ENCODE measurements at places on chromosomes 7 and 10.

- DNase-seq: no peak
These were observed 21.6 kb upstream of the FAM180A start for GRCh38 chr7:135770139-135770710.

- DNase-seq: no peak
These were observed at the start of gene PRSS1 for GRCh38 chr7:142749218-142749993. TSS of gene PRSS1 (plus strand) at chr7:142749472. CDS start at chr7:142749485, 13 bp downstream.

DNA sequence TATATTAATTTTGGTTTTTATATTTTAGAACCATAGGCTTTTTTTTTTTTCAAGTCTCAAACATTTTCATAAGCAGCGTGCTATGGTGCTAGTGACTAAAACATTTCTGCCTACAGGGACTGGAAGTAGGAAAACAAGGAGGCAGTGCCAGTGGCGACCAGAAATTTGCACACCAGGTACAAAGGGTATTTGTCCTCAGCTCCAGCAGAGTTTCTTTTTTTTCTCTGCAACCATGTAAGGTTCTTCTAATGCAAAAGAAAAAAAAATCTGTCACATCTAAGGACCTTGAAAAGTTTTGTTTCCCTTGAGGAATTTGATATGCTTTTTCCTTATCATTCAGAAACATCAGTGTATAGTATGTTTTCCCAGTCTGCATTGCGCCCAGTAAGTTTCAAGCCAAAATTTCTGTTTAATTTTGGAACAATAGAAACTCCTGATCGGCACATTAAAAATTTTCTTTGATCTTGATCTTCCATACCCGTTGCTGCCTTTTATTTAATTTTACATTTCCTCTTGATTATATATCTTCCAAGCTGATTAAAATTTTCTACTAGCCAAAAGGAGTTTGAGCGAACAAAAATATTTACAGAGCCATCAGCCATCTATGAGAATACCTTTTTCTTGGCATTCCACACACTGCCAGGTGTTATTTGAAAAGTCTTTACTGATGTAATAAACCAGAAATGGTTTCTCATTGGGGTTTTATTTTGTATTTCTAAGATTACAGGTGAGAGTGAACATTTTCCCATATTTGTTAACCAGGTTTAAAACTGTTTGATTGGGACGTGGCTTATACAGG, 956 bp upstream of the KLHDC10 start:
- DNase-seq: no peak

DNA sequence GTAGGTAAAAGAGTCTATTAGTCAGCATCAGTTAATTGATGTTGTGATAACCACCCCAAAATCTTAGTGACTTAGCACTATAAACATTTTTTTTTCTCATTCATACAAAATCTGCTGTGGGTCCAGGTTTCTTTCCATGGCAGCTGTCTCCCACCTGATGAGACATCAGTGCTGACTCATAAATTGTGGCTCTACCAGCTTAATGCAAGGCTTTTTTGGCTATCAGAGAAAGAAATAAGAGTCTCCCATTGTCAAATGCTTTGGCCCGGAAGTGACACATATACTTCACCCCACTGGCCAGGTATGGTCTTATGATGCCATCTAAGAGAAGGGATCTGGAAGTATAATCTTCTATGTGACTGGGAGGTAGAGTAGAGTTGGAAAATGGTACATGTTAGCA, 14.5 kb downstream of the DNAJB9 start:
- DNase-seq: no peak

- no peak for DNase-seq
These were observed 91.1 kb downstream of the MAD1L1 start for GRCh38 chr7:2141651-2142050.

- DNase-seq: no peak
These were observed 31.5 kb upstream of the CFAP46 start for GRCh38 chr10:132973903-132974241.

DNA sequence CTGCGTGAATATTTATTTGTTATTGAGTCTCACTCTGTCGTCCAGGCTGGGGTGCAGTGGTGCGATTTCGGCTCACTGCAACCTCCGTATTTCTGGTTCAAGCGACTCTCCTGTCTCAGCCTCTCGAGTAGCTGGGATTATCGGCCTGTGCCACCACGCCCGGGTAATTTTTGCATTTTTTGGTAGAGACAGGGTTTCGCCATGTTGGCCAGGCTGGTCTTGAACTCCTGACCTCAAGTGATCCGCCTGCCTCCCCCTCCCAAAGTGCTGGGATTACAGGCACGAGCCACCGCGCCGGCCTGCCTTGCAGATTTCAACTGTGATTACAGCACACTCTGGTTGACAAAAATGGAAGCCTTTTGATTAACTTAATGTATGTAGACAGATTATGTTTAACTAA, 730.0 kb upstream of the VSTM2A start:
- no peak for DNase-seq

DNA sequence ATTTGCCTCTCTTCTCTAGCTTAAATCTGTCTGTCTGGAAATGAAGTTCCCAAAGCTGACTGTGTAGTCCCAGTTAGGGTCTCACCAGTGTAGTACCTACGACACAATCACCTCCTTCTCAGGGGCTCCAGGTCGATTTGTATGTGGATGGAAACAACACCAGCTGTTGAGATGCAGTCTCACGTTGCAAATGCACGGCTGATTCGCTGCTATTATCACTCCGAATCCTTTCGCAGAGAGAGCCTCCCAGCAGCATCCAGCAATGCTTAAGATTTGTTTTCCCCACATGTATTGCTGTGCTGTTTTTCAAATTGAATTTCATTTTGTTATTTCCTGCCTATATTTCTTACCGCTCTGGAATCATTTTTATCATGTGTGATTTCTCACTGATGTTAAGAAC, 16.3 kb downstream of the VSTM4 start:
- DNase-seq: no peak

- DNase-seq: no peak
These were observed at the start of gene HTR7 for GRCh38 chr10:90857635-90858460. TSS of gene HTR7 (minus strand) at chr10:90858039. CDS start at chr10:90857671, 368 bp downstream.

DNA sequence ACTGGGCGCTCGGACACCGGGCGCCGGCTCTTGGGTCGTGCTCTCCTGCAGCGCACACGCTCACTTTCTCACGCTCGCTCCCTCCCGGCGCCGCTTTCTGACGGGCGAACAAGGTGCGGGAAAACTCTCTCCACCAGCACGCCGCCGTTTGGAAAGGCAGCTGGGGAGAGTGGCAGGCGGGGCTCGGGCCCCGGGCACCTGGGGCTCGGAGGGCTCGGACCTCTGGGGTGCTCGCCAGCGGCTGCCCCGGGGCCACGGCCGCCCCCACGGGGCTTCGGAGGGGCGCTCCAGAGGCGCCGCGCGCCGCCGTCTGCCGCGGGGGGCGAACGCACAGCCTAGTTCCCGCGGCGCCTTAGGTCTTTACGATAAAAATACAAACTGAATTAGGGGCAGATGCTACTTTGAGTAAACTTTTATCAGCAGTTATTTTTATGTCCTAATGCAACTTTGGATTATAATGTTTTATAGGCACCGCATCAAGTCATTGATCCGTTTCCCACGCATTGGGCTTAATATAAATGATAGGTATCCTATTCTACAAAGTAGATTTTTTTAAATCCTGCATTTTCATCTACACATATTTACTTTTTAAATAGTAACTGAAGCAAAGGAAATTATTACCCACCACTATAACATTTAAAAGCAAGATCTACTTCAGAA, 535 bp upstream of the EPC1 start:
- DNase-seq: no peak

DNA sequence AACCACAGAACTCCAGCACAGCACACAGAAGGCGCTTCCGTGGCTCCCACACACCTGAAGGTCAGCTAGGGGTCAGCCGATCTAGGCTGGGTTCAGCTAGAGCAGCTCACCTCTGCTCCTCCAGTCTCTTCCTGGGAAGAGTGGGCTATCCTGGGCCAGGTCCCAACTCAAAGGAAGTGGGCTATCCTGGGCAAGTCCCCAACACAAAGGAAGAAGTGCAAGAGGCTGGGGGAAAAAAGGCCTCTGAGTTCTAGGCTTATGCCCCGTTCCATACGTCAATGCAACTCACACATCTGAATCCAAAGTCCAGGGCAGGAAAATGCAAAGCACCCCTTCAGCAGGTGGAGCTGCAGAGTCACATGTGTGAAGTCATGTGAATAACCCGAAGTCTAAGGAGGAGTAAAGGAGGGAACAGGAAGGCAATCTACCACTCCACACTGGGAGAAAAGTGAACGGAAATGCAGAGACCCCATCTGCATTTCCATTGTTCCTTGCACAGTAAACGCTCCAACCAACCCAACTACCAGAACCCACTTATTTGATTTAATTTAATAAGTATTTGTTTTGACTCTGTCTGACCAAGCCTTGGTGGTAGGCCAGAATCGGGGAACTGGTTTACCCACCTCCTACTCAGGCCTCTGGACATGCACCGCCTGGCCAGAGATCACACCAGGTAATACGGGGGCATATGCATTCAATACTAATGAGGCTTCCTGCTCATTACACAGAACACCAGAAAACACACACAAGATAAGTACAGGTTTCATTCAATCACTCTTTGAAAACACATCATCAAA, 95.5 kb upstream of the RNF32 start:
- DNase-seq: no peak

- DNase-seq: no peak
These were observed 68.7 kb downstream of the VWA2 start for GRCh38 chr10:114307731-114308130.

DNA sequence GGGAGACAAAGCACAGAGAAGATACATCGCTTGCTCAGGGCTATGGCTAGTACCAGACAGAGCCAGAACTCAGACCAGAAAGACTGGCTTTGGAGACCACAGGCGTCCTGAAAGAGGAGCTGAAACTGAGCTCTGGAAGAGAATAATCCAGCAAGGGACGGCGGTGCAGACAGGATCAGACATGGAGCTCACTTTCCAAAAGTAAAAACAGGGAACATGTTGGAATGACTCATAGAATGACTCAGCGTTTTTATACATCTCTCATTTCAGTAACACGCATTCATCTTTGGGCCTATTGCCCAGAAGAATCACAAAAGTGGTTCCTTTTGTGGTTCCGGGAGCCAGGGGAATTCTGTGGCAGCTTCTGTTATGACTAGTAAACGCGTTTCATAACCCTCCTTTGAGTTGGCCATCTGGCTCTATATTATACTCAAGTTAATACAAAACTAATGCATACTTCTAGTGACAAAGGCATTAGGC, 37.2 kb downstream of the PLEKHS1 start:
- no peak for DNase-seq

DNA sequence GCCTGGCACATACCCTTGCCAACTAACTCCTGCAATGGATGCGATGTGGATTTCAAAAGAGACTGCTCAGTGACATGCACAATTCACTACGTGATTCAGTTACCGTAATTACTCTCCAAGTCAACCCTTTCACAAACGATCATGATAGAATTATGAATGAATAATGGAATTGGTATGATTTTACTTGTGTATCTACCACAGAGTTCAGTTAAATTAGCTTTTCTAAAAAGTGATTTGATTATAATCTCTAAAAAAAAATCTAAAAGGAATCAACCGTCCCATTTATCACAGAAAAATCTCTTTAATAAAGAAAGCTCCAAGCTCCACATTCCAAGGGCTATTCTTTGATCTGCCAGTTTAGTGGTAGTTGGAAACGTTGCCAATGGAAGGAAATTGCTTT, 30.4 kb upstream of the RSU1 start:
- DNase-seq: no peak

All from stimulated activated CD8-positive, alpha-beta memory T cell treated with anti-CD3 and anti-CD28 coated beads, Interleukin-7, amount 100 ng/mL, for 48 hours (primary cell).